Stimulated activated naive B cell treated with anti-CD40 and anti-IgM and Interleukin-4, amounts not matched to agents 10 μg/mL and 1 μg/mL and 100 μg/mL, for 72 hours (primary cell): ENCODE measurements at places on chromosomes 7 and 10.

DNA sequence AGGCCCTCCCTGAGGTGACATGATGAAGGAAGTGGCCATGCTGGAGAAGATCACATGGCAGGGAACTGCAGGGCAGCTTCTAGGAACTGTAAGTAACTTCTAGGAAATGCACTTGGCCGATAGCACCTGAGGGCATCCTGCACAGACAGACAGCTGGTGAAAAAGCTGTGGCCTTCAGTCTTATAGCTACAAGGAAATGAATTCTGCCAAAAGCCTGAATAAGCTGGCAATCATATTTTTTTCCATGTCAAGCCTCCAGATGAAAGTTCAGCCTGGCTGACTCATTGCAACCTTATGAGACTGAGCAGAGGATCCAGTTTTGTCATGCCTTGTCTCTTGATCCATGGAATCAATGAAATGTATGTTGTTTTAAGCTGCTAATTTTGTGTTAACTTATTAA, 91.1 kb upstream of the CACNA2D1 start:
- DNase-seq: no peak

DNA sequence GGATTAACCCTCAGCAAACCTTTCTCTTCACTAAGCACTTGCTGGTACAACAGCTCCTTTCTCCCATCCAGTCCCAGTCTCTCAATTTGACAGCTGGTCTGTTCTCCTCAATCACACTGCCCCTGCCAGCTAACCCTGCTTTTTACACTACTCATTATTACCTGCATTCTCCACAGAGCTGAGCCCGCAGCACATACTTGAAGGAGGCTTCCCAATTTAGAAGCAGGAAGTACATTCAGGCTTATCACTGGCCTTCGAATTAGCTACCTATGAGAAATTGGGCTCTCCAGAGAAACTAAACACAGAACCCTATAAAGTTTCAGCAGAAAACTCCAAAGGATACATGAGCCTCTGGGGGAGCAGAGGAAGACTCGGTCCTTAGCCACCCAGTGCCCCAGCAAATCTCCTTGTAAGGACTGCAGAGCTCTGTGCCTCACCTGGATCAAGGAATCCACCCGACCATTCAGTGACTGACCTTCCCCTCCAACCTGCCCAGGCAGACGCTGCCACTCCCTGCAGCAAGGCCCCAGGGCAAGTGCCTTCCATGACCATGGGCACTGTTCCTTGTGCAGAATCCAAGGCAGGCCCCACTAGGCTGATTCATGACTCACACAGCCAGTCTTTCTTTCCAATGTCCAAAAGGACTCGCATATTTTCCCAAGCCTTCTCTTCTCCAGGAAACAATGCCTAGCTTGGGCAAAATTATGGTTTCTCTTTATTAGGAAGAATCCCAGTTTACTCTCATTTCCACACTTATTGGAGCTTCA, 68.0 kb downstream of the VOPP1 start:
- DNase-seq: no peak

DNA sequence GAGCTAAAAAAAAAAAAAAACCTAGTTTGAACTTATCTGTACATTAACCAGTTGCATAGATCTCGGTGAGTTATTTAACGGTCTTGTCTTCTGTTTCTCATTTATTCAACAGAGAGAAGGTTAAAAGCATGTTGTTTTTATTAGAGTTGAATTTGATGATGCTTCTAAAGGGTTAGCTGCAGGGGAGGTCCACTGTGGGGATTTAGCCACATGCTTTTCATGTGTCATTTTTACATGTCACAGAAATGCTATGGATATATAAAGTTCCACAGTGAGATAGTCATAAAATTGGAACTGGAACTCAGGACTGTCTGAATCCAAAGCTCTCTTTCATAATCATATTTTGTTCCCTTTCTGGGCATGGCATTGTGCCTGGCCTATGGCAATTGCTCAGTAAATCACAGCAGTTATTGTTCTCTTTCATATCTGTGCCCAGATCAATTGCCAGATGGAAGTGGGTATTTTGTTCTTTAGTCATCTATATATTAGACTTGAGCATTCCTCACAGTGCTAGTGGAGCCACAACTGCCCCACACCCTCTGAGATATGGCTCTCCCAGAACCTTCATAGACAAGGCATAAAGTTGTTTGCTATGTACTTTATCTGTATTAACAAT, 578.8 kb downstream of the NRG3 start:
- no peak for DNase-seq

- no peak for DNase-seq
These were observed 635 bp downstream of the ZNF12 start for GRCh38 chr7:6705959-6706665.

DNA sequence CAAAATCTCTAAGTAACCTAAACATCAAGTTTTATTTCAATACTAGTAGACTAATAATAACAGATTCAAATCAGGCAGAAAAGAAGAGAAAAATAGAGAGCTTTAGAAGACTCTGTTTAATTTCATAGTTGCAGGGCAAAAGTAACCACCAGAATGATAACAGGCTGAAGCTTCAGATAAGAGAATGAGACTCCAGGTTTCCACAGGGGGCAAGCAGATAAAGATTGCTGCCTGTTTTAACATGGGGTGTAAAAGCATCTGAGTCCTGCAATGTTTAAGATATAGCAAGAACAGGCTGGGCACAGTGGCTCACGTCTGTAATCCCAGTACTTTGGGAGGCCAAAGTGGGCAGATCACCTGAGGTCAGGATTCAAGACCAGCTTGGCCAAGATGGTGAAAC, 11.0 kb downstream of the CROT start:
- DNase-seq: no peak

DNA sequence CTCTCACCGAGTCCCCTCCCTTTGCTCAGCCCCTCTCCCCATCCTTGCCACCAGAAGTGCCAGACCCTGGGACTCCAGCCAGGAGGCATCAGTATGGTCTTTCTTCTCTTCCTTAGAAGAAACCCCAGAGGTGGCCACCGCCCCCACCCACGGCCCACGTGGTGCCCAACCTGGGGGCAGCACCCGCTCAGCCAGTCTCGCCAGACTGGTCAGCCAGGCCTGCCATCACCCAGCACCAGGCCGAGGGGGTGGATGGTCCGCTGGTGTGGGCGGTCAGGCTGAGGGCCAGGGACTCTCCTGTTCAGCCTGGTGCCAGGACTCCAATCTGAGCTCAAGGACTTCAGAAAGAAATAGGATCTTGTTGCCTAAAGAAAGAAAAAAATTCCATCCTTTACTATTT, 5.8 kb upstream of the CLDN4 start:
- no peak for DNase-seq

GRCh38 chr10:57694956-57695608, 572.6 kb downstream of the IPMK start:
- DNase-seq: no peak

- no peak for DNase-seq
These were observed 472.0 kb upstream of the FZD8 start for GRCh38 chr10:36114141-36114540.

DNA sequence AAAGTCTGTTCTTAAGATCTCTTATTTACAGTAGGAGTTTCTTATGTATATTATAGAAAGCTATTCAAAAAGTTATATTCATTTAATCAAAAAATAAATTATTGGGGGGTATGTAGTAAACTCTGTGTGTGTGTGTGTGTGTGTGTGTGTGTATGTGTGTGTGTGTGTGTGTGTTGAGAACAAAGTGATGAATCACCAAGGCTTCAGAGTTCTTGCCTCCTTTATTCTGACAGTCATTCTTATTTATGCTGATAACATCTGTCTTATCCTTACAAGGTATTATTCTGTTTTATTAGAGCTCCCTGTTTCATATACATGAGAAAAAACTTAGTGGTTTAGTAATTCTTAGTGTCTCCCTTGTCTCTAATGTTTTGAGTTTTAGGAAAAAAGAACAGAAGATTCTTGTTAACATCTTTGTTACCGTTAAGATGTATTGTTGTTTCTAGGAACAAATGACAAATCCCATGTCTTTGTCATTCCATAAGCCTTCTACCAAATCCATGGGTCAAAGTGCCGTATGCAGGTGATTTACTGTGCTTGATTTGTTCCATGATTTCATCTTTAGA, 424.0 kb downstream of the EXOC4 start:
- no peak for DNase-seq

DNA sequence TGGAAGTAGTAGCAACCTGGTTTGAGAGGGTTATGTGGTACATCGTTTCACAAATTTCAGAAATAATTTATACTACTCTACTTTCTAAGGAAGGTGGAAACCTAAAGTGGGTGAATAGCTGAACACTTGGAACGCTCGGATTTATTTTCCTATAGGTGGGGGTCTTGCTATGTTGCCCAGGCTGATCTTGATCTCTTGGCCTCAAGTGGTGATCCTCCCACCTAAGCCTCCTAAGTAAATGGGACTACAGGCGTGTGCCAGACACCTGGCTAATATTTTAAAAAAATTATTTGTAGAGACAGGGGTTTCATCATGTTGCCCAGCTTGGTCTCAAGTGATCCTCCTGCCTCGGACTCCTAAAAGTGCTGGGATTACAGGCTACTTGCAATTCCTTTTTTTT, 6.7 kb upstream of the KMT2E start:
- no peak for DNase-seq

DNA sequence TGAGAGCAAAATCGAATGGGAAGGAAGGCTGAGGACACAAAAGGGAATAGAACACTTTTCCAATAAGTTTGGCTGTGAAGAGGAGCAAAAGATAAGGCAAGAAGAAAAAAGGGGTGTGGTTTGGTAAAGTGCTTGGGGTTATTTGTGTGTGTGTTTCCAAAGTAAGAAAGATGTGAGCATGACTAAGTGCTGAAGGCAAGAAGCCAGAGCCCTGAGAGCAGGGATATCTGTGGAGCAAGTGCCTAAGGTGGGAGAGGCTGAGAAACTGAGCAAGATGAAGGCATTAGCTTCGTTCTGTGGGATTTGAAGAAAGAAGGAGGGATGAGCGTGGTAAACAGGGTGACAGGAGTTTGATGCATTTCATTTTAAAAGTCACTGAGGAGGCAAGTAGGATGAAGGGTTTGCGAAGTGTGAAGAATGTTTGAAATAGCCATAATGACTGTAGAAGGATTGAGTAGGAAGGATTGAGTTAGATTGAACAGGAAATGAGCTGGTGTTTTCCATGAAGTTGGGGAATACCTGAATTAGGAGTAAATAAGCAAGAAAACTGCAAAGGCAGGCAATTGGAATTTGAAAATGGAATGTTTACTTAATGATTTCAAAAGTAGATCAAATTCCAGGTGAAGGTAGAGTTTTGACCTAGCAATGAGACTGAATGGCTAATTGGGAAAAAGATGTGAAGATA, 19.9 kb upstream of the SP4 start:
- DNase-seq: no peak

GRCh38 chr10:78458983-78459638, 425.4 kb downstream of the RPS24 start:
- no peak for DNase-seq

DNA sequence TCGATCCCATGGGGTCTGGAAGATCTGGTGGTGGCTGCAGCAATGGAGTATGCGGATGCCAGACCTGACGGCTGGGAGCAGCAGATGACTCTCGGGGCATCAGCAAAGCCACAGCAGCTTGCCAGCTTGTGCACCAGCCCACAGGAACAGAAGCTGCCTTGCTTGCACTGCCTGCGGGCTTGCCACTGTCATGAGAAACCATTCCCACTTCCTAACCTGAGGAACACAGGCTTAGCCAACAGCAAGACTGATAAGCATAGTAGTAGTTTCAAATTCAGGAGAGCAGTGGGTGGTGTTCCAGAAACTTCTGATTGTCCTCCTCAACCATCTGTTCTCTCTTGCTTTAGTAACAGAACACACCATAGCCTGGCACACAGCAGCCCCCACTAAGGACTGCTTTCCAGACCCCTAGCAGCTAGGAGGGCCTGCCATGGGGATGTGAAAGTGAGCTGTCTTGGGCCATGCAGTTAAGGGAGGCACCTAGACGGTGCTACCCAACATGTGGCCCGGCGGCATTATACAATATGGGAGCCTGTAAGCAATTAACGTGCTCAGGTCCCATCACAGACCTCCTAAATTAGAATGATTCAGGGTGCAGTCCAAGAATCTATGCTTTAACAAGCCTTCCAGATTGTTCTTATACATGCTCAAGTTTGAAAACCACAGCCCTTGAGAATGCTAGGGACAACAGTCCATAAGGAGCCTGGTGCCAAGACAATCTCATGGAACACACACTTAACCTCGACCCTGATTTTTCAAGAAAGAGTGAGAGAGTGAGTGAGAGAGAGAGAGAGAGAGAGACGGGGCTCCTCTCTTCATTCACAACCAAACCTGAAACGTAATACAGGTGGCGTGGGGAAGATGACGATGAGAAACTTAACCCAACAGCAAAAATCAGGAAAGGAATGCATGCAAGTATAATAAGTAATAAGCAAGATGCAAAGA, 7.1 kb downstream of the ANXA11 start:
- DNase-seq: no peak

DNA sequence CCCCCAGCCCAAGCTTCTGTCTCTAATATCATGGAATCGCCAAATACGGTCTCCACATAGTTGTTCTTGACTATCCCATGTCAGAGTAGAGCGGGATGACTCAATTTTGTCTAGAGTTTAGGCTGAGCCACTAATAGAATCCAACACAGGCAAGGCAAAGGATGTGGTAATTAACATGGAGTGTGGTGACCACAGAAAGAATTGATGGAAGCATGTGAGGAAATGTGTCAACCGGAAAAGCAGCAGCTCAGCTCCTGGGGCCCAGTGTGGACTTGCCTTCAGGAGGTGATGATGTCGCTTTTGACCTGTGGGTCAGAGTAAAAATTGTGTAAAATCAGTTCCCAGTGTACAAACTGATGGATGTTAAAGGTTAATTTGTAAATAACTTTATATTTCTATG, 139.3 kb upstream of the KLF6 start:
- DNase-seq: no peak

- no peak for DNase-seq
These were observed 58.9 kb upstream of the STRIP2 start for GRCh38 chr7:129375141-129375938.

GRCh38 chr7:38178695-38179344, 775 bp downstream of the STARD3NL start:
- no peak for DNase-seq

DNA sequence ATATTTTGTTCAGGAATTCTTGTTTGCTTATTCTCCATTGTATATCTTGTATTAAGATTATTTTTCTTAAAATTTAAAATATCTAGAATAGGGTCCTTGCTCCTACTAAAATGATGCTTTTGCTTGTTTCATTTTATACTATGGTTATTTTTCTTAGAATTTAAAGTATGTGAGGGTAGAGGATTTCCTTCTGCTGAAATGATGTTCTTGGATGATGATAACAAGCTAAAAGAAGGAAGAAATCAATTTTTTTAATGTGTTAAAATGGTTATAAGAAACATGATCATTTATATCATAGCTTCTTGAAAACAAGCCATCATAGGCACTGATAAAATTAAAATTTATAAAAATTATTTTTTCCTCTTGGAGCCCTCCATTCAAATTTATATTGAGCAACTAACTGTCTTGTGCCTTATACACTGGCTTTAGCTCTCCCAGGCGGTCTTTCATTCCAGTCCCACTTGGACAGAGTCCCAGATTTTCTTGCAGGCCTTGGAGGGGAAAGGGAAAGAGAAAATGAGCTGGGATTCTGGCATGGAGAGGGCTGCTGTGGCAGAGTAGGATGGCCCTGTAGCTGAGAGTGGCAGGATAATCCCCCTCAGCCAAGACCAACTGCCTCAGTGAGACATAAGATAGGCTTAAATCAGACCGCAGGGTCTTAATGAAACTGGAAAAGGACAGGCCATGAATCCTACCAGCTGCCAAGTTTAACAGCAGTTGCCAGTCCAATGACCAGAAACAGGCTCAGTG, 60.2 kb downstream of the DNAJB9 start:
- no peak for DNase-seq

GRCh38 chr7:23394488-23395171, 75.7 kb downstream of the IGF2BP3 start:
- no peak for DNase-seq
